H4 (cell line): ENCODE measurements at places on chromosomes 7 and 10. TPM values are rescaled to one million over a fixed set of nuclear protein-coding genes. Genes with fewer than 3 reads are reported as not detected.

The KCND2 gene
- total RNA-seq: 0.04 and 0.19 TPM in 2 replicates

The NUTM2E gene
- not detected in 2 replicates for total RNA-seq

The CYP3A5 gene
- total RNA-seq: not detected in 2 replicates

The OR2A5 gene
- not detected in 2 replicates for total RNA-seq

The PRLHR gene
- total RNA-seq: not detected in 2 replicates
